Left cardiac atrium (tissue), 4 donors: ENCODE measurements at places on chromosomes 16 and 17. TPM values are rescaled to one million over a fixed set of nuclear protein-coding genes. Genes with fewer than 3 reads are reported as not detected.

DNA sequence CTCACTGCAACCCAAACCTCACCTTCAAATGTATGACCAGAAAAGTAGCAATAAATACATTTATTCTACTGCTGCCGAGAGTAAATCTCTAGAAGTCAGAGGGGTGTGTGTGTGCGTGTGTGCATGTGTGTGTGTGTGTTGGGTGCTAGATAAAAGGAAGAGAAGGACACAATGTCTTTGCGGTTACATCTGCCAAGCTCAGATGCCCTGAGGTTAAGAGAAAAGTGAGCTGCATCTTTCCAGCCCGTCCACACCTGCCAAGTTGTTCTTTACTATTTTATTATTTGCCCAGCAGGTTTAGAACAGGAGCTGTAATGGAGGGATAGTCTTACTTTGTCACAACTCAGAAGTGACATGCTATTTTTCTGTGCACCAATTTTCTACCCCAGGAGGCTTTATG lies 54.5 kb upstream of the ANKFN1 start:
- DNase-seq = no peak

DNA sequence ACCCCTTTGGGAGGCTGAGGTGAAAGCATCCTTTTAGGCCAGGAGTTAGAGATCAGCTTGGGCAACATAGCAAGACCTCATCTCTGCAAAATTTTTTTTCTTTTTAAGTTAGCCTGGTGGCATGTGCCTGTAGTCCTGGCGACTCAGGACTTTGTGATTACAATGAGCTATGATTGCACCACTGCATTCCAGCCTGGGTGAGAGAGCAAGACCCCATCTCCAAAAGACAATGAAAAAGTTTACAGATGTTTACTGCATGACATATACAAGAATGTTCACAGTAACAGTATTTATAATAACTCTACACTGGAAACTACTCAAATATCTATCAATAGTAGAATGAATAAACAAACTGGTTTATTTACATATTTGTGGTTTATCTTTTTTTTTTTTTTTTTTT lies 33.1 kb upstream of the CCL22 start:
- no peak for DNase-seq

- DNase-seq = no peak
Observed at GRCh38 chr16:56860226-56861020, 4.6 kb upstream of the SLC12A3 start.

DNA sequence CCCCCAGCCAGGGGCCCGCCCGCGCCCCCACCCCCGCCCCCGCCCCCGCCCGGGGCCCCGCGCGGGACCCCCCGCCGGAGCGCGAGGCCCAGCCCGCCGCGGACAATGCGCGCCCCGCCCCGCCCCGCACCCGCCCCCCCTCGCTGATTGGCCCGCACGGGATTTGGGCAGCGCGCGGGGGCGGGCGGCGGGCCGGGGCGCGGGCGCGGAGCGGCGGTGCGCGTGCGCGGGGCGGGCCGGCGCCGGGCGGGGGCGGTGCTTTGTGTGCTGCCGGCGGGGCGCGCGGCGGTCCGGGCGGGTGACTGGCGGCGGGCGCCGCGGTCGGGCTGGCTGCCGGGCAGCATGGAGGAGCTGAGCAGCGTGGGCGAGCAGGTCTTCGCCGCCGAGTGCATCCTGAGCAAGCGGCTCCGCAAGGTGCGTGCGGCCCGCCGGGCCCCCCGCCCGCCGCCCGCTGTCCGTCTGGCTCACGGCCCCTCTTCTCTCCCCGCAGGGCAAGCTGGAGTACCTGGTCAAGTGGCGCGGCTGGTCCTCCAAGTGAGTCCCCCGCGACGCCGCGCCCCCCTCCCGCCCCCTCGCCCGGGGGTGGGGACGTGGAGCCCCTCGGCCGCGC lies at the start of gene CBX2:
Gene CBX2, plus strand, starts transcription at position 255 of the 610 bp plus-strand sequence. Its CDS starts 88 bp downstream, at position 343.
- peak; percentile 81 for DNase-seq

DNA sequence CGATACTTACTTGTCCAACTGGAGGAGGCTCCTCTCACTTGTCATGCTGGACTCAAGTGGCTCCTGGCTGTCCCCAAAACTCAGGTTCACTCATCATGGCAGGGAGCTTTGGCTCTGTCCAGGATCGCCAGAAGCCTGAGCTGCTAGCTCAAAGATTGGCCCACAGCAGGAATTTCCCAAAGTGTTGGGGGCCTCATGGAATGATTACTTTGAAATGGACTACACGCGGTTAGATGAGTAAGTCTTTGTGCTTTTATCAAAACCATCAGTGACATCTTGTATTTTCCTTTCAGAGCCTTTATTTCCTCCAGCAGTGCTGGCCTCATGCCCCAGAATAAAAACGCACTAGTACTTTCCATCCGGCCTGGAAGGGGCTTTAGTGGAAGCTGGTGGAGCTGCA lies 29.2 kb upstream of the PHB1 start:
- no peak for DNase-seq

DNA sequence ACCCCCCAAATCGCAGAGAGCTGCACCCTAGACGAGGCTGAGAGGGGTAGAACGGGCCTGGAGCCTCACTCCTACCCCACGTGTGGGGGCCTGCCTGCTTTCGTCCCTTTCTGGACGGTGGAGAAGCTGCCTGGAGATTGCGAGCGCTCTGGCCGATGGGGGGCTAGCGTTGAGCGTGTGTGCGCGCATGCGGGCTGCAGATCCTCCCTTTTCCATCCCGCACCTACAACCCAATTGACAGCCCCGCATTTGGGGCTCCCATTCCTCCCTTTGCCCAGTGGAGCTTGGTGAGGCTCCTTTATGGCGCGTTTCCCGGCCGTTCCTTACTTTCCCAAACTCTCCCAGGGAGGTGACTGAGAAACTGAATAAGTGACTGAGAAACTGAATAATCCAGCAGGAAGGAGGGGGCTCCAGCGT lies 907 bp upstream of the ESRP2 start:
- no peak for DNase-seq

DNA sequence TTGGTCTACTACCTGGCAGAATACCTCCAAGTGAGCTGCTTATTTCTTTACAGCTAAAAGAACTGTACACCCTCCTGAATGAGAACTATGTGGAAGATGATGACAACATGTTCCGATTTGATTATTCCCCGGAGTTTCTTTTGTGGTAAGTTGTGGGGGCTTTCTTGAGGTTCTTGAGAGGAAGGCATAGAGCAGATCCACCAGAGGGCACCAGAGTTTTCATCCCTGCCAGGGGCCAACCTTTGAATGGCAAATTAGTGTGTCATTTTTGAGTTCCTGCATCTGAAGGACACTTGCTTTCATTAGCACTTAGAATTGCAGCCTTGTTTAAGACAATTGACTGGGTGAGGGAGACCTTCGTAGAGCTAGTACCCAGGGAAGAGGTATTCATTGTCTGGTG lies 35.0 kb downstream of the NMT1 start:
- no peak for DNase-seq

- DNase-seq = no peak
Observed at GRCh38 chr17:57080718-57081117, 4.3 kb upstream of the AKAP1 start.

- DNase-seq = no peak
Observed at GRCh38 chr16:49605536-49606254, 232.1 kb downstream of the C16orf78 start.

GRCh38 chr16:11650641-11651591 lies 17.3 kb upstream of the SNN start:
- DNase-seq = no peak

DNA sequence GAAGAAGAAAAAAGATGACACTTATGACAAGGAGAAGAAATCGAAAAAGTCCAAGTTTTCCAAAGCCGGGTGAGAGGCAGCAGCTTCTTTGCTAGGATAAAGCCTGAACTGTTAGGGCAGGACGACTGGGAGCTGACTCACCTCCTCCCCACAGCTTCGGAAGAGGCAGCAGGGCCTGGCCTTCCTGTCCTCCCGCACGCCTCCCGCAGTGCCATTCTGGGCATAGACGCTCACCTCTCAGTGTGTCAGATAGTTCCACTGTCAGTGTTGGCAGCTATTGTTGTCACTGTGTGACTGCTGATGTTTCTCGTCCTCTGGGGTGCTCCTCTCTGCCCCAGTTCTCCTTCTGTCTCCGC lies 12.6 kb downstream of the UBN1 start:
- peak; percentile 47 for DNase-seq

DNA sequence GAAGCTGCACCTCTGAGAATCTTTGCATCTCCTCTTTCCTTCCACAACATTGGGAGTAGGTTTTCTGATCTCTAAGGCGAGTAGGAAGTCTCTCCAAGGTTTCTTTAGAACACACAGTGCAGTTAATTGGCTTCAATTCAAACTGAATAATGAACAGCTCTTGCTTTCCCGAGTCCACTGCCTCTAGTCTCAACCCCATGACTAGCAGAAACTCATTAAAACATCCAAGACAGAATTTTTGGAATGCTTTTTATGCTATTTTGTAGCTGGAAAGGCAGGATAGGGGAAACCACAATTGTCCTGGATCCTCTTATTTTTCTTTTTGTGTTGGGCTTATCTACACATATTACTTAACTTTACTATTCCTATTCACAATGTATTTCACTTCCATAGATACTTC lies 206.6 kb downstream of the CDH8 start:
- DNase-seq = no peak

DNA sequence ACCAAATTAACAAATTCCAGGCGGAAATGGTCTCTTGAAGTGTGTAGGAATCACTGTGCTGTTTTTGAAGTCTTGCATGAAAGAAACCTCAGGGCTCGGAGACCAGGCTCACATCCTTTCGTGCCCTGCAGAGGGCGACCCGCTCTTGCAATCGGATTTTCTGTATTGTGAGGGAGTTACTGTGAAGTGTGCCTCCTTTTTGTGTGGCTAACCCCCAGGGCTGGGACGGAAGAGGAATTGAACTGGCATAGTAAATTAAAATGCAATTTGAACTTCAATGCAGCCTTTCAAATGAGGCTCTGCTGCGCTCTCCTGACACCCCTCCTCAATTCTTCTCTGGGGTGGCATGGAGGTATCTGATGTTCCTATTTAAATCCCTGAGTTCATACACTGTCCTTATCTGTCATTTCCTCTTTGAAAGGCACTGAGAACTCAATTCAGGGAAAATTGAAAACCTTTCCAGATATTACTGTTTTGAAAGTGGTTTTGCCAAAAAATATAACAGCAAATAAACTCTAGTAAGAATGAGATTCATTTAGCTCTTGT lies 51.5 kb upstream of the MGAT5B start:
- peak; percentile 39 for DNase-seq

DNA sequence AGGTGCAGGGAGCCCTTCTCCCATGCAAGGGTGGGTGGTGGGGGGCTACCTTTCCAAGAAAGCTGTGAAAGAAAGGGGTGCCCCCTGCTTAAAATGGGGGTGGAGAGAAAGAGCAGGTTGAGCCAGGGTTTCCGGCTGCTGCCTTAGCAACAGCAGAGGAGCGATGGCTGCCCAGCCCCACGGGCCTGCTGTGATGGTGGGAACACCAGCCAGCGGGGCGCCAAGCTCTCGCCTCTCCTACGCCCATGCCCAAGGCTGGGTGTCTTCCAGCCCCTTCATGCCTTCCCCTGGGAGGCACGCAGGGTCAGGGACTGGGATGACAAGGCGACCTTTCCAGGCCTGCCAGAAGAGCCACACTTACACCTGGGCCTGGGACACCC lies 3.0 kb downstream of the FMNL1 start:
- no peak for DNase-seq

DNA sequence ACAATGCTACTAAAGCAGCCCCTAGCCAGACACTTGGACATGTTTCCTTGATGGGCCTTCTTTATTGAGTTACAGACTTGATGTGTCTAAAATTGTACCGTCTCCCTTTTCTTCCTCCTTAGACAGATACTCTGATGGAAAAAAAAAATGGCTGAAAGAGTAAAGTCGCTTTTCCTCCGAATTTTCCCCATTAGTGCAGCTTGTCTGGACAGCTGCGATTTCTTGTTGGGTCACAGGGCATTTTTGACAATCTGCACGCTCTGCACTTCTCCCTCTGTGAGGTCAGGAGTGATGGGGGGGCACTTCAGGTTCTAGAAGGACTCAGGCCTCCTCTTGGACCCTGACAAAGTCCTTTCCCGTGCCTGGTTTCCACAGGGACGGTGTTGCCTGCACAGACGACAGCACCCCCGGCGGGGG lies 968 bp upstream of the PRKAR1A start:
- no peak for DNase-seq

DNA sequence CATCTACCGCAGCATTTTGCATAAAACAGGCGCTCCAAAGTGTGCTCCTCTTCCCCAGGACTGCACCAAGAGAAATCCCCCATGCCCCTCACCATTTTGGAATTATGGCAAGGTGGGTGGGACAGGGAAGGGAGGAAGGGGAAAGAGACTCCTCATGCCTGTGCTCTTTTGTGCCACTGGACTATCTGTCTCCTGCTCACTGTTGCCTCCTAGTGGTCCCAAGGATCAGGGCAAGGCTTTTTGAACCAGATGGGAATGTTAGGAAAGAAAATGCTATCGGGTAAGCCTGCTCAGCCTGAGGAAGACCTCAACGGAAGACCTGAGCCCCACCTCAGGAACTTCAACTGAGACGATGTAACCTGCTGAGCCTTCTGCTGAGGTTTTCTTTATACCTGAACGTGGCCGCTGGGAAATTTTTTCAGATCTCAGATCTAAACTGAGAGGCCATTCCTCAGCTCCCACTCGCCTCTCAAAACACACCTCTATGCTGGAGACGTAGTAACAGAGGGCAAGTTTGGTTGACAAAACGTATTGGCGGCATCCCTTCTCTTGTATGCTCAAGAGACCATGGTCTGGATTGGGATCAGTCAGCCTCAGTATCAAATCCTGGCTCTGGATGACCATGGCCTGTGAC lies 58.3 kb downstream of the SPACA3 start:
- DNase-seq = peak; percentile 46

DNA sequence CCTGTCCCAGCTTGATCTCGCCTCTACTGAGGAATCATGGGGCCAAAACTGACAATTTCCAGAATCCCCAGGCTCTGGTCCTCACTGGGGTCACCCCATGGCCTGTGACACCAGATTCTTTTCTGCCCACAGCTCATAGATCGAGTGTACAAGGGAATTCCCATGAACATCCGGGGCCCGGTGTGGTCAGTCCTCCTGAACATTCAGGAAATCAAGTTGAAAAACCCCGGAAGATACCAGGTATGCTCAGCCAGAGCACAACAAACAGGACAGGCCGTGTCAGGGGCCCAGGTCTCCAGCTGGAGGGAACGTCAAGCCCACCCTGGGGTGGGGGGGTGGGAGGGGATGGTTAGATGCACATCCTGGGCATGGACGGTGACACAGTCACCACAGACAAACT lies 17.5 kb downstream of the USP6 start:
- DNase-seq = no peak

DNA sequence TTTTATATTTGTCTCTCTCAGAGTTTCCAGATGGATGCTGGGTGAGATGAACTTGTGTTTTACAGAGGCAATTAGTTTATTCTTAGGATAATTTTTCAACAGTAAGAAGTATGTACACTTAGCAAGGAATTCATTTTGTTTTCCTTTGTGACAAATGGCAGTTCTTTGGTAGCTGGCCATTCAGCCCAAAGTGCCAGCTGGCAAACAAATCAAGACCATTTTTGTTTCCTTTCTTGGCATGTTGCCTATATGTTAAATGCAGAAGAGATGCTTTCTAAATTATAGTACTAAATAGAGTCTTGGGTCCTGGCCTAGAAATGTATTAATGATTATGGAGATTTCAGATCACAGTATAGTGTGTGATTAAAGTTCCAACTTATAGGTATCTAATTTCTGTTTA lies 337.1 kb downstream of the CNTNAP4 start:
- no peak for DNase-seq

- DNase-seq = no peak
Observed at GRCh38 chr17:71004413-71004812, 835.1 kb downstream of the KCNJ2 start.

The HYDIN gene
- total RNA-seq = 0.38 TPM

The GCGR gene
- total RNA-seq = not detected

The MYCBPAP gene
- total RNA-seq = 0.39 TPM

The LITAFD gene
- not detected for total RNA-seq

The G6PC3 gene
- total RNA-seq = 32.9 TPM
